Hematopoietic multipotent progenitor cell treated with erythropoietin and hydrocortisone succinate and interleukin-3 and kit ligand, for 17 days (in vitro differentiated cells): ENCODE measurements at places on chromosomes 6 and 20.

GRCh38 chr6:56625356-56625755, 17.3 kb downstream of the DST start:
- no peak for DNase-seq

DNA sequence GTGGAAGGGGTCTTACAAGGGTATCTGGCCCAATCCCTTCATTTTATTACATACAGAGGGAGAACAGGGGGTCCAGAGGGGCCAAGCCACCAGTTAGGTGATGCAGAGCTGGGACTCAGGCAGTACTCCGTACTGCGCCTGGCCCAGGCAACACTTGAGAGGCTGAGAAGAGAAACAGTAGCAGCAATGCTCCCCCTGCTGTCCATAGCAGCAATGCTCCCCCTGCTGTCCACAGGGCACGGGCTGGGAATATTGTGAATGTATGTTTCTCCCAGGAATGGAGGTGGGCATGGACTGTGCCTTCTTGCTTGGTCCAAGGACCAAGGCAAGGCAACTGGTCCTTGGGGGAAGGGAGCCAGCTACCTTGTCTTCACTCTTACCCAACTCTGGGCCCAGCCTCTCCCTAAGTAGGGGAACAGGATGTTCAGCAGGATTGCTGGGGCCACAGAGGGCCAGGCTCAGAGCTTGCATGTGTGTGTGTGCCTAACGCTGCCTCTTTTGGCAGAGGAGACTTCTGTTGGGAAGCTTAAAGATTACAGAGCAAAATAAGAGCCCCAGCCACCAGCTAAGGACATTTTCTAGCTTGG, 14.8 kb upstream of the FAM83C start:
- DNase-seq, result peak; percentile 32

DNA sequence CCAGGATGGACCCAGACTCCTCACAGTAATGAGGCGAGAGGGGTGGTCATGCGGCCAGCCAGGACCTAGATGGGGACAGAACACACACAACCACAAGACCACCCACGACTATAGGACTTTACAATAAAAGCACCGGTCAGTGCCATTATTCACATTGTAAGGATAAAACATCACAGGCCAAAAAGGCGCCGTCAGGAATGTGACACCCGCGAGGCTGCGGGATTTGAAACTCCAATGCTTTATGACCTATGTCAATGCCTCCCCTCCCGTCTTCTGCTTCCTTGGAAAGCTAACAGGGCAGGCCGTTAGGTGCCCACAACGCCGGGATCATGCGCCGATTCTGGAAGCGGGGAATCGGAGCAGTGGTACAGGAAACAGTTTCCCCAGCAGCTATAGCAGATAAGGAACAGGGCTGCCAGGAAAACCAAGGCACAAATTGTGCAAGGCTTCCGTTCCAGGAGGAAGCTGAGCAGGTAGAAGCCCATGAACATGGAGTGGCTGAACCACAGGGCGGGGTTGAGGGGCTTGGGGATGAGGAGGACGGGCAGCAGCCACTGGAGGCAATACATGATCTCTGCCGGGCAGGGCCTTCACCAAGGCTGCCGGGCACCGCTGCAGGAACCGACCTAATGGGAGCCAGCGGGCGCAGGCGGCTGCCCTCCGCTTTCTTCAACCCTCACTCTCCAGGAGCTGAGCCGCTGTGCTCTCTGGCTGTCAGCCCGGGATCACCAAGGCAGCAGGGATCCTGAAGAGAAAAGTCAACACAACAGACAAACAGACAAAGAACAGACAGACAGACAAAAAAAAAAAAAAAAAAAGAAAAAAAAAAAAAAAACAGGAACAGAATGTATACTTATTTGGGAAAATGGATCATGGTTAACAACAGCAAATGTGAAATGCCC, 2.2 kb upstream of the NNAT start:
- no peak for DNase-seq

- DNase-seq, result no peak
Observed at GRCh38 chr6:170082067-170082466, 208.8 kb downstream of the DLL1 start.

GRCh38 chr6:90707246-90707645, 120.4 kb upstream of the MAP3K7 start:
- no peak for DNase-seq

- DNase-seq, result no peak
Observed at GRCh38 chr6:11851387-11851786, 72.8 kb upstream of the ADTRP start.

- no peak for DNase-seq
Observed at GRCh38 chr6:55636406-55637102, 57.6 kb upstream of the HMGCLL1 start.

GRCh38 chr6:131381709-131382093, 191.3 kb upstream of the ARG1 start:
- no peak for DNase-seq

- no peak for DNase-seq
Observed at GRCh38 chr6:142627474-142627873, 317.5 kb downstream of the HIVEP2 start.

- DNase-seq, result no peak
Observed at GRCh38 chr20:44896583-44896982, 11.1 kb downstream of the YWHAB start.

DNA sequence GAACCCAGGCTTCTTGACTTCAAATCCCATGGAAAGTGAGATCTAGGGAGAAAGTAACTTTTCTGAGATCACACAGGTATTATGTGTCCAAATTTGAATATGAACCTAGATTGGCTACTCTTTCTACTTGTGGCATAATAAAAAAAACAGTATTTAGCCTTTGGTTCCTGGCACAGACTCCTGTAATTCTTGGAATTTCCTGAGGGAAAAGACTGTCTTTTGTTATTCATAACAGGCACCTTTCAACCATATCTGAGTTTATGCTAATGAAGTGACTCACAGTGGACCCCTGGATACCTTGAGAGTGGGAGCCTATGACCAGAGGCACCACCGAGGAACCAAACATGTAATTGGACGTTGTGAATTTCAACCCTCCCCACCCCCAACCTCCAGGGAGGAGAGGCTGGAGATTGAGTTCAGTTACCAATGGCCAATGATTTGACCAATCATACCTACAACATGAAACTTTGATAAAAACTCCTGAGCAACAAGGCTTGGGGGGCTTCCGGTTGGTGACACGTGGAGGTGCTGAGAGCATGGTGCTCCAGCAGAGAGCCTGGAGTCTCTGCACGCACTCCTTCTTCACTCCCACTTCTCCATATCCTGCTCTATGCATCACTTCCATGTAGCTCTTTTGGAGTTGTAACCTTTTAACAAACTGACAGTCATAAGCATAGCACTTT, 48.8 kb downstream of the LAMA4 start:
- no peak for DNase-seq
